HuH-7 (cell line): ENCODE measurements at places on chromosomes 6 and 20.

GRCh38 chr6:34131326-34132290 is 14.3 kb downstream of the GRM4 start:
- DNase-seq: no peak

DNA sequence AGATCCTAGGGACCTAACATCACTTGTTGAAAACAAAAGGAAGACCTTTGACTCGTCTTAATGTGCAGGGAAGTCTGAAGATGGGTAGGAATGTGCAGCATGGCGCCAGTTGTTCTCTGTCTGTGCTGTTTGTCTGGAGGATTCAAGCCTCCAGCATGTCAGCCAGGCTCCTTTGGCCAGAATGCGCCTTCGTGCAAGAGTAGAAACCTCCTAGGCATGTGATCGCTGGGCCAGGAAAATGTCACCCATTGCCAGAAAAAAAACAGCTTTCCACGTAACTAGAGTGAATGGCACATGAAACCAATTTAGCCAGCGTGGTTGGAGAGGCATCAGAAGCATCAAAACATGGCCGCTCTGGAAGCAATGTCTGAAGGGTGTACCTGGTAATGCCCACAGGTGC is 132.7 kb downstream of the EDN1 start:
- no peak for DNase-seq

- DNase-seq: no peak
Observed at GRCh38 chr20:2585811-2586210, 49.4 kb downstream of the TMC2 start.

DNA sequence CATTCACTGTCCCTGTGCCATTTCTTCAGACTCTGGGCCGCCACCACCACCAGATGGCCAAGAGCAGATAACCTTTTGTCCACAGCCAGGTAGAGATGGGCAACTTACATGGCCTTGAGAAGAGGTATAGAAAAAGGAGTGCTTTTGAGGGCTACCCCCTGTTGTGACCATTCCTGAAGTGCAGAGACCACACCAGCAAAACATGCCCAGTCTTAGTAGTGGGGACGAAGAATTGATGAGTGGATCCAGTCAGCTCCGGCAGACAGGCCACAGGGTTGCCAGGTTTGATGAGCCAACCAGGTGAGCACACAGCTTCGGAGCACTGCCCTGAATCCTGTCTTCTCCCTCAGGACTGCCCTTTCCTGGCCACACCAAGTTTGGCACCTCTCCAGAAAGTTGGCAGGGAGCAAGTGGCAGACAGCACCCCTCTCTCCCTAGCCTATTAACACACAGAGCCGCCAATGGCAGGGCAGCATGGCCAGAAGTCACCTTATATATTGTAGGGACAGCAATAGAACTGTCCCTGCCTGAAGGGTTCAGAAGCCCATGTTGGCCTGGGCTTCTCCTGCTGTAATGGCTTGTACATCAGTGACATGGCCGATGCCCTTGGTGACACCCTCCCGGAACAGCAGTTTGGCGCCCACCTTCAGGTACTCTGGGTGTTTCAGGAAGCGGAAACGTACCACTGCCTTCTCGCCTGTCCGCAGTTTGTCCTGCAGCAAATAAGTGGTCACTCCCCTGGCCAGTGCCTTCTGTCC is 7.8 kb downstream of the GTPBP2 start:
- DNase-seq: no peak

- DNase-seq: no peak
Observed at GRCh38 chr20:63473555-63474449, 1.3 kb upstream of the KCNQ2 start.

- DNase-seq: no peak
Observed at GRCh38 chr6:28944412-28944865, 20.7 kb upstream of the TRIM27 start.

DNA sequence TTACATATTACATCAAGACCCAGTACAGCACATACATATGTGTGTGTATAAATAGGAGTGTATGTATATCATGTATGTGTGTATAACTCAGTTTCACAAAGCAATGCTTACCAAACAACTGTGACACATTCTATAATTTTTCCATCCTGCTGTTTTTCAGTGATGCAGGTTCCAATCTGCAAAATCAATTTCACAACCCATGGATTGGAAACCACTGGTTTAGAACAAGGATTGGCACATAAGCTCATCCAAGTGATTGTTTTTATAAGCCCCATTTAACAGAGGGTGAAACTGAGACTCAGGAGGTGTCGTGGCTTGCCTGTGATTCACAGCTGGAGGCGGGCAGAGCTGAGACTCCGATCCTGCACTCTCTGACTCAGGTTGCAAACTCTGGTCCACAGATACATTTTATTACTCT is 158.2 kb downstream of the ZMYND8 start:
- no peak for DNase-seq

DNA sequence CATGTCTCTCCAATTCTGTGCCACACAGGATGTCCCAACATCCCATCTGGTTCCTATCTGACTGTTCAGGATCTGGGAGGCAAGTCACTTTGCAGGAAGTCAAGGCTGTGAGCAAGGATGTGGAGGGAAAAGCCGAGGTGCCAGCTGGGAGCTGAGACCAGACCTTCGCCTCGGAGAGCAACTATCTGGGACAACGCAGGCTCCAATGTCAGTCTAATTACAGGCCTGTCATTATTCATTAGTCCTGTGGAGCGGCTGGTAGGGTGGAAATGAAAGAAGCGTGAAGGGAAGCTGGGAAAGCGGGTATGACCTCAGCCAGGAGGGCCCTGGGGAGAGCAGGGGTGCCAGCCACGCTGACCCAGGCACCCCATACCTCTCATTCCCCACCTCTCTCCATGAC is 147.3 kb downstream of the UNC5CL start:
- no peak for DNase-seq

GRCh38 chr6:160791459-160791858 is 89.4 kb downstream of the PLG start:
- DNase-seq: no peak

DNA sequence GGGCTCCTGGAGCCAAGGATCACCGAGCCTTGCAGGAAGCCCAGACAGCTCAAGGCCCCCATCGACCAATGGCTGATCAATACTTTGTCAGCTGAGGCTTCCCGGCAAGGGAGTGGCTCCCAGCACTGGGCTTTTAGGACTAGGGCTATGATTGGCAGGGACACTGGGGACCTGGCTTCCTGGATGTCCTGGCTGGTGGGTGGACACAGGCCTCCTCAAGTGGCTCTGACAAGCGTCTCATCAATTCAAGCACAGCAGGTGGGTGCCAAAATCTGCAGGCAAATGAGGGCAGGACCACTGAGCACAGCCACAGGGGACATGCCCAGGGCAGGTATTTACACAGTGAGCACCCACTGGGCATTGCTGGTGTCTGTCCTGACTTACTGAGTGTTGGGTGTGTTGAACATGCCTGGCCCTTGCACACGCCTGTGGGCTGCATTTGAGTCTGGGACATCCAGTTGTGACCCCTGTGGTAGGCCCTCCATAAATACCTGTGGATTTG is 420.1 kb upstream of the SULF2 start:
- DNase-seq: no peak

- no peak for DNase-seq
Observed at GRCh38 chr6:56625356-56625755, 17.3 kb downstream of the DST start.

- DNase-seq: no peak
Observed at GRCh38 chr6:41634657-41635056, 3.6 kb upstream of the MDFI start.

DNA sequence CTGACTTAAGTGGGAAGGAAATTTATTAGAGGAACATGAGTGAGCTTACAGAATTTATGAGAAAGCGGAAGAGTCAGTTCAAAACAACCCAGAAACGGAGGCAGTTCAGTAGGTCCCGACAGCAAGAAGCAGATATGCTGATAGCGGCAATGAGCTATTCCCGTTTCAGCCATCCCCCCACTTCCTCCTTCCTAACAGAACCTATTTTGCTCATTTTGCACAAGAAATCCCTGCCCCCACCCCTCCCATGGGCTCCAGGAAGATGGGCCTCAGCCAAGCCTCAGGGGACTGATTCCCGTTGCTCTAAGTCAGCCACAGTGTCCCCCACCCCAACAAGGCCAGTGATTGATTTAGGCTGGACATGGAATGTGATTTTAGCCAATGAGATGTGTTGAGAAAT is 157.5 kb downstream of the CEBPB start:
- DNase-seq: no peak

- no peak for DNase-seq
Observed at GRCh38 chr6:14792118-14792955, 453.5 kb upstream of the JARID2 start.

- DNase-seq: no peak
Observed at GRCh38 chr6:102038964-102039363, 645.5 kb downstream of the GRIK2 start.

DNA sequence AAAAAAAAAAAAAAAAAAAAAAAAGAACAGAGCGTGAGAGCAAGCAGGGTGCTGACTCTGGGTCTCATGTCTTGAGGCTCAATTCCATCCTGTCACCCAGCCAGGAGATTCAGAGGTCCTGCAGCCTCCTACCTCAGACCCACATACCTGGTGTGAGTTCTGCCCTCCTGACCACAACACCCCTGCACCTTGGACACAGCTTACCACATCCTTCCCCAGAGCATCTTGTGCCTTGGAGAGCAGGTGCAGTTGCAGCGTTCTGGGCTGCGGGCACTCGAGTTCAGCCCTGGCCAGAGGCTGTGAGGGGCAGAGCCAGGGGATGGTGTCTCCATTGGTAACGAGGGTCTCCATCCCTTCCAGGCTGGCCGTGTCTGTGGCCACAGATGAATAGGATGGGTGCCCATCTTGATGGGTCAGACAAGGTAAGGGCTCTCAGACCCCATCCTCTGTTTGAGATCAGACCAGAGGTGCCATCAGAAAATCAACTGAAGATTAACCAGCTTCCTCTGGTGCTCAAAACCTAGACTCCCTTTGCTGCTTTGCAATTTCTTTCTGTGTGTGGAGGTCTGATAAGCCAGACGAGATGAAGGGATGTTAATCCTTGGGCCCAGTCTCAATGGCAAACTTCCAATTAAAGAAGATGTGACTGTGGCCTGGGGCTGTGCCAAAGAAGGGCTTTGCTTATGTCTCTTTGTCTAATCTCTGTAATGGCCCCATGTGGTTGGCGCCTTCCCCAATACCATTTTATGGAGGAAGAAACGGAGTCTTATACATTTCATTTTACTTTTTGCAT is 14.7 kb upstream of the ZNF831 start:
- no peak for DNase-seq

DNA sequence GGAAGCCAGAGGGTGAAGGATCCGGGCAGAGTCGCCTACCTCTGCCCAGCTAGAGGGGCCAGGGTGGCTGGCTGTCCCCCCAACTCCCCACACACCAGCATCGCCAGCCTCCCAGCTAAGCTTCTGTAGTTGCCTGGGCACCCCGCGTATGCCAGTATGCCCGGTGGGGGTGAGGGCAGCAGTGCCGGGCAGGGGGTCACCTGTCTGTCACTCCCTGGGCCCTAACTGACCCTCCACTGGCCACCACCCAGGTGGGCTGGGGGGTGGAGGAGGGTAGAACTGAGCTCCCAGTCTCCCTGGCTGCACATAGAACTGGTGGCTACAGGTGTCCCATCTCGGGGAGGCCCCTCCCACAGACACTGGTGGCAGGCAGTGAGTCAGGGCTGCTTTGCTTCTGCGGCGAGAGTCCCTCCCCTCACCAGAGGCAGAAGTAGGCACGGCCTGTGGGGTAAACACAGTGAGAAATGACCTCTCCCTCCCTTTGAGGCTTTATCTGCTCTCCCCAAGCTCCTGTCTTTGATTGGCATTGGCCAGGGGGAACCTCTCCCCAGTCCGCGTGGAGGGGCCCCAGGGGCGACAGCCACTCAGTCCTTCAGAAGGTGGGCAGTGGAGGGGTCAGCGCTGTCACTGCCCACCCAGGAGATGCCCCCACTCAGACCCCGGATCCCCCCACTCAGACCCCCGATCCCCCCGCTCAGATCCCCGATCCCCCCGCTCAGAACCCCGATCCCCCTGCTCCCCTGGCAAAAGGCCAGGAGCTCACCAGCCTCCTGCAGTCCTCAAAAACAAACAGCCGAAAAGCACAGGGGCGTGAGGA is 2.5 kb downstream of the NTSR1 start:
- DNase-seq: no peak

DNA sequence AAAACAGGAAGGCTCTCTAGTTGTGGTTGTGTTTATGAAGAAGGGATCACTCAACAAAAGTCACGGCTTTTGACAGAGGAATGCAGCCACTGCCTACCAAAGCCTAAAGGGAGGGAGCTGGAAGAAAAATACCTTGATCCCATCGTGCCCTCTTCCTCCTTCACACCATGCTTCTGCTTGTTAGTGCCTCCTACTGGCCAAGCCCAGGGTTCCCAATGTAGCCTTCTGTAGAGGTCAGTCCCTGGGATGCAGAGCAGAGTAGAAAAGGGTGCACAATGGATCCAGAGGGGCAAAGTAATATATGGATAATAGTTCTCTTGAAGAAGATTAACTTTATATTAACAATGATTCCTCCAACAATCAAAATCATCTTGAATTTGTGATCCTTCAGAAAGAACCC is 293.5 kb upstream of the FERMT1 start:
- DNase-seq: no peak

- DNase-seq: no peak
Observed at GRCh38 chr6:139530561-139530960, 156.1 kb upstream of the CITED2 start.

DNA sequence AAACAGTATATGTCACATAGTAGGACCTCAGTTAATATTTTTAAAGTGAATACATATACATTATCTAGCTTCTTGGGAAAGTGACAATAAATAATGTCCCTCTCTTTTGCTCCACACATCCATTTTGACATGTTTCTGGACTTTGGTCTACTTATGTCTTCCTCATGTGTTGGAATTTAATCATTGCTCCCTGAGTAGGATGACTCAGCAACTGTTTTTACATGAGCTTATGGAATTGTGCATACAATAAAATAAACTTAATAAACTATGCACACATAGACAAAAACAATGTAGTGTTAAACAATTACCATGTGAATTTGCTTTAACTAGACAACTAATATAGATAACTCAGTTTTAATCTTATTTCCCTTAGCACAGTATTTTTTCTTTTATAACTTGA is 503.8 kb downstream of the TFAP2B start:
- no peak for DNase-seq

- no peak for DNase-seq
Observed at GRCh38 chr6:135913785-135914184, 62.3 kb downstream of the PDE7B start.

DNA sequence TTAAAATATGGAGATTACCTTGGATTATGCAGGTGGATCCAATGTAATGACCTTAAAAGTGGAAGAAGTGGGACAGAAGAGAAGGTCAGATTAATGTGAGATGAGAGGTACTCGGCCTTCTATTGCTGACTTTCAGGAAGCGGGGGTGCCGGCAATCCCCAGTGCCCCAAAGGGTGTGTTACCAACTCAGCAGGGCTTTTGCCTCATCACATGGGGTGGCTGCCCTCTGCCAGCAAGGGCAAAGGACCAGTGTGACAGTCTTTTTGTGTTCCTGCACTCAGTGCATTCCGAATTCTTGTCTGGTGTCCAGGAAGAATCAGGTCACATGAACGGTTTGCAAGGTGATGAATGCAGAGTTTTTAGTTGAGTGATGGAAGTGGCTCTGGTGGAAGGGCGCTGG is 624.2 kb downstream of the COL12A1 start:
- DNase-seq: no peak

GRCh38 chr6:146305092-146305491 is 238.5 kb upstream of the RAB32 start:
- DNase-seq: no peak

- DNase-seq: no peak
Observed at GRCh38 chr20:40010483-40010882, 678.6 kb downstream of the MAFB start.
